Activated CD8-positive, alpha-beta memory T cell treated with anti-CD3 and anti-CD28 coated beads for 4 hours (primary cell): ENCODE measurements at places on chromosomes 11 and 22.

- DNase-seq = no peak
These were observed 430.6 kb downstream of the BUD13 start for GRCh38 chr11:116342148-116342547.

DNA sequence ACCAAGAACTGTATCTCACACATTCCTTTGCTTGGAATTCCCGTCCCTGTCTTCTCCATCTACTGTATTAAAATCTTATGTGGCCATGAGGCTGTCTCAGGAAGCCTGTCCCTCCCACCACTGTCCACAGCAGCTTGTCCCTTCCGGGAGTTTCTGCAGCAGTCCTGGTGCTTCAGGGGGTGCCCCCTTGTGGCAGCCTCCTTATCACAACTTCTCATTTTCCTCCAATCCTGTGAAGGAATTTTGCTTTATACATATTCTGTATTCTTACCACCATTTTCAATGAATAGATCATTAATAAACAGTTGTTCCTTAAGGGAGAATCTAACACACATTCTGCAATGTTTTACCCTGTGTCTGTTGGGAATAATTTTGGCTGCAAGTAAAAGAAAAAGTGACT, 220.4 kb upstream of the RAG2 start:
- no peak for DNase-seq

DNA sequence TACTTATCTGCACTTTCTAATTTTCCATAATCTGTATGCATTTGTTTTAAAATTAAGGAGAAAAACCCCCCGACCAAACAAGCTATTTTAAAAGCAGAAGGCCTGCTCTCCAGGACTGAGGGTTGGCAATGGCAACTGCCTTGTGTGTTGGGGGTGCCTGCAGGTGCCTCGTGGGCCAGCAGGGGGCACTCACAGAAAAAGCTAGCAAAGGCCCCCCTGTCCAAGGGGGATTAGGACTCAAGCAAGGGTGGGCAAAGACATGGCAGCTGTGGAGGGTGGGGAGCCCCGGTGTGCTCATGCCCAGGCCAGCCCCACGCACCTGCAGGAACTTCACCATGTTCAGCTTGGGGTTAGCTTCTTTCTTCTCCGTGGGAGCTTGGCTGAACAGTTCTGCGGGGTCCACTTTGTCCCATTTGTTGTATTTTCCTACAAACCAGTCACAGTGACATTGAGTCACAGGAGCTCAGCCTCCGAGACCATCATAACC, 10.3 kb downstream of the TOP3B start:
- DNase-seq = no peak

- peak; percentile 70 for DNase-seq
These were observed 585 bp downstream of the PI4KA start for GRCh38 chr22:20857838-20858614.

DNA sequence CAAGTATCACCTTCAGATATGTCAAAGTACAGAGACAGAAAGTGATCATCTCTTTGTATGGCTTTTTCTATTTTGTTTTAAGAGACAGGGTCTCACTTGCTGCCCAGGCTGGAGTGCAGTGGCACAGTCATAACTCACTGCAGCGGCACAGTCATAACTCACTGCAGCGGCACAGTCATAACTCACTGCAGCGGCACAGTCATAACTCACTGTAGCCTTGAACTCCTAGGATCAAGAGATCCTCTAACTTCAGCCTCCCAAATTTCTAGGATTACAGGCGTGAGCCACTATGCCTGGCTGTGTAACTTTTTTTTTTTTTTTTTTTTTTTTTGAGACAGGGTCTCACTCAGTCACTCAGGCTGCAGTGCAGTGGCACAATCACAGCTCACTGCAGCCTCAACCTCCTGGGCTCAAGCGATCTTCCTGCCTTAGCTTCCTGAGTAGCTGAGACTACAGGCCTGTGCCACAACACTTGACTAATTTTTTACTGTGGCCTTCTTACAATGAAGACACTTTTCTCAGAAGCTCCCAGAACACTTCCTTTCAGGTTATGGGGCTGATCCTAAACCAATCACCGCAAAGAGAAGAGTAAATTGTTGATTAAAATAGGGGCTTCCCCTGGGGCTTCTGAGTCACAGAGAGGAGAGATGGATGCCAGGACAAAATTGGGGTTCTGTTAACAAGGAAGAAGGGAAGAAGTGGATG, 9.0 kb upstream of the HIKESHI start:
- no peak for DNase-seq

DNA sequence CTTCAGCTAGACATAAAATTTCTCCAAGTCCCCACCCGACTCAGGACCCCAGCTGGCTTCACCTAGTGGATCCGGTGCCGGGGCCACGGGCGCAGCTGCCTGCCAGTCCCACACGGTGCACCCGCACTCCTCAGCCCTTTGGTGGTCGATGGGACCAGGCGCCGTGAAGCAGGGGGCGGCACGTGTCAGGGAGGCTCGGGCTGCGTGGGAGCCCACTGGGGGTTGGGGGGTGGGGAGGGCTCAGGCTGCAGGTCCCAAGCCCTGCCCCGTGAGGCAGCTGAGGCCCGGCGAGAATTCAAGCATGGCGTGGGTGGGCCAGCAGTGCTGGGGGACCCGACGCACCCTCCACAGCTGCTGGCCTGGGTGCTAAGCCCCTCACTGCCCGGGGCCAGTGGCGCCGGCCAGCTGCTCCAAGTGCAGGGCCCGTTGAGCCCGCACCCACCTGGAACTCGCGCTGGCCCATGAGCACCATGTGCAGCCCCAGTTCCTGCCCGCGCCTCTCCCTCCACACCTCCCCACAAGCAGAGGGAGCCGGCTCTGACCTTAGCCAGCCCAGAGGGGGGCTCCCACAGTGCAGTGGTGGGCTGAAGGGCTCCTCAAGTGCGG, 747.0 kb downstream of the FAM181B start:
- no peak for DNase-seq

- no peak for DNase-seq
These were observed 75.2 kb downstream of the MYO7A start for GRCh38 chr11:77202941-77203900.

DNA sequence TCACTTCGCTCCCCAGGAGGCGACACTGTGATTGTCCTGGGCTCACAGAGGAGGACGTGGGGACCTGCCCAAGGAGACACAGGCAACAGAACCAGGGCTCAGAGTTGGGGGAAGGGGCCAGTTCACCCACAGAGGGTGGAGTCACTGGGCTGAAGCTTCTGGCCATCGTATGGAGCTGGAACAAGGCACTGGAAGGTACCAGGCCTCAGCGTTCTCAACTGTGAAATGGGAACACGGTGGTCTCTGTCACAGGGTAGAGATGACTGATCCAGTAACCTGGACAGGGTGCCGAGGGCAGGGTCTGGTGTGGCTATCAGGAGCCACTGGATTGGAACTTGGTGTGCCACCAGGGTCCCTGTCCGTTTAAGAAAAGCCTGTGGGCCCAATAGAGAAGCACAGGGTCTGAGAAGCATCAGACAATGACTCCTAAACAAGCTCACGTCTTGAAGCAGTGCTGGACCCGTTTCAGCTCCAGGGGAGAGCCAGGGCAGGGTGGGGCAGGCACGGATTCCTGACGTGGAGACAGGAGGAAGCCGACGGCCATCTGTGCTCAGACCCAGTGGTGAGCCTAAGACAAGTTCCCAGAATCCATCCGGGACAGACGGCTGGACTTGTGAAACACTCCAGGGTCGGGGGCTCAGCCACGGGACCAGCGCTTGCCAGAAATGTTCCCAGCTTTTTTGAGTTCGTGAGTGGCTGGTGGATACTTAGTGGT, 25.0 kb upstream of the KCNQ1OT1 start:
- DNase-seq = no peak

DNA sequence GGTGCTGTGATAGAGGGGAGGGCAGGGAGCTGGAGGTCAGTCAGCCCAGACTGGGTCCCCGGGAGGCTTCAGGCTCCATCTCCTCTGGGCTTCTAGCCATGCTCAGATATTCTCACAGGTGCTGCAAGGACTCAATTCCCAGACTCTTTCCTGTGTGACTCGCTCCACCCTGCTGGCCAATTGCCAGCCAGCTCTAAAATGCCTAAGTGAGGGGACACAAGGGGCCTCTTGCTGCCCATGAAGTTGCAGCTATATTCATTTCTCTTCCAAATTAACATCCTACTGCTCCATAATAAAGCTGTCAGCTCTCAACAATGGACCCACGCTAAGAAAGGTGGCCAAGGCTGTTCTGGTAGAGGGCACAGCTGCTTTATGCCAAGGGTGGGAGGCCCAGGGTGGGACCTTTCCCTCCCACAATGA, 101.5 kb downstream of the PLEKHA7 start:
- DNase-seq = no peak

- DNase-seq = no peak
These were observed 24.6 kb downstream of the PPIL2 start for GRCh38 chr22:21690401-21690801.

- no peak for DNase-seq
These were observed 60.9 kb upstream of the PARVG start for GRCh38 chr22:44119669-44120313.

DNA sequence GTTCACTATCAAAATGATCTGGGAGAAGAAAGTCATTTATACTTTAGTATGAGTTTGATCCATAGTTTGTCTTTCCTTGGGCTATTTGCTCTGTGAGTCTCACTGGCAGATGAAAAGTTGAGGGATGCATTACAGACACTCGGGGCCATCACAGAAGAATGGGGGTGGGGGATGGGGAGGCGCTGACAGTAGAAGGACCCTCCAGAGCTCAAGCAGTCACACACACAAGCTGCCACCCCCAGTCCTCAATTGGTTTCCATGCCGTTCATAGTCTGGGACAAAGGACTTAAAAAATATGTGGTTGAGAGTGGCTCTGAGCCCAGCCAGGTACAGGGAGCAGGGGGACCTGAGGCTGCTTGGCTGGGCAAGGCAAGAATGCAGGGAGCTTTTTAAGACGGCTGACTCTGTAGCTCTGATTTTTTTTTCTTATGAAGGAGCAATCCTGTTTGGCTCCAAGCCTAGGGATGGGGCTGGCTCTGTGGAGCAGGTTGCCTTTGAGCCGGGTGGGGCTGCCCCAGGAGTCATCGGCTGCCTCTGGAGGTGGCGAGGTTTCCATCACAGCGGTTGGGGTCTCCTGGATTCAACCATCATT, 13.3 kb upstream of the ANO1 start:
- no peak for DNase-seq
